ENCODE measurements at places on chromosomes 2 and 18.
A peak's percentile ranks its signal among the peaks of the same experiment; 100 is the strongest.

GRCh38 chr2:208294482-208295024 is 28.5 kb downstream of the PIKFYVE start:
- peak; percentile 62 for DNase-seq

GRCh38 chr18:77669331-77669730 is 419.7 kb downstream of the GALR1 start:
- DNase-seq, result no peak

GRCh38 chr2:80068038-80068731 is 236.4 kb downstream of the LRRTM1 start:
- no peak for DNase-seq

DNA sequence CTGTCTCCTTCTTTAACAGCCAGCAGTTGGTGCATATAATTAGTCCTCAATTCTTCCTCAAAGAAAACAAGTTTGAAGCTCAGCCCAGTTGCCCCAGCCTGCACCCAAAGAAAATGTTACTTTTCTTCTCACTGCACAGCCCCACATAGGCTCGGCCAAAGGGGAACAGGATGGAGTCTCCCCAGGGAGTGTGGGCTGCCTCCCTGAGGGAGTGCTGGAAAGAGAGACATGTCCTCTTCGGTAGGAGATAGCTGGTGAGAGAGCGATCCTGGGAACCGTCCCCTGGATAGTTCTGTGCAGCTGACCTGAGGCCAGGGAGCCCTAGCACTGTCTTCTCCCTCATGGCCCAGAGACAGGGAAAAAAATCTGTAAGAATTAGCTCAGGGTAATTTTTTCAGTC is 37.9 kb upstream of the CD207 start:
- no peak for DNase-seq

- no peak for DNase-seq
Observed at GRCh38 chr2:79327460-79327859, 167.9 kb upstream of the REG3A start.

DNA sequence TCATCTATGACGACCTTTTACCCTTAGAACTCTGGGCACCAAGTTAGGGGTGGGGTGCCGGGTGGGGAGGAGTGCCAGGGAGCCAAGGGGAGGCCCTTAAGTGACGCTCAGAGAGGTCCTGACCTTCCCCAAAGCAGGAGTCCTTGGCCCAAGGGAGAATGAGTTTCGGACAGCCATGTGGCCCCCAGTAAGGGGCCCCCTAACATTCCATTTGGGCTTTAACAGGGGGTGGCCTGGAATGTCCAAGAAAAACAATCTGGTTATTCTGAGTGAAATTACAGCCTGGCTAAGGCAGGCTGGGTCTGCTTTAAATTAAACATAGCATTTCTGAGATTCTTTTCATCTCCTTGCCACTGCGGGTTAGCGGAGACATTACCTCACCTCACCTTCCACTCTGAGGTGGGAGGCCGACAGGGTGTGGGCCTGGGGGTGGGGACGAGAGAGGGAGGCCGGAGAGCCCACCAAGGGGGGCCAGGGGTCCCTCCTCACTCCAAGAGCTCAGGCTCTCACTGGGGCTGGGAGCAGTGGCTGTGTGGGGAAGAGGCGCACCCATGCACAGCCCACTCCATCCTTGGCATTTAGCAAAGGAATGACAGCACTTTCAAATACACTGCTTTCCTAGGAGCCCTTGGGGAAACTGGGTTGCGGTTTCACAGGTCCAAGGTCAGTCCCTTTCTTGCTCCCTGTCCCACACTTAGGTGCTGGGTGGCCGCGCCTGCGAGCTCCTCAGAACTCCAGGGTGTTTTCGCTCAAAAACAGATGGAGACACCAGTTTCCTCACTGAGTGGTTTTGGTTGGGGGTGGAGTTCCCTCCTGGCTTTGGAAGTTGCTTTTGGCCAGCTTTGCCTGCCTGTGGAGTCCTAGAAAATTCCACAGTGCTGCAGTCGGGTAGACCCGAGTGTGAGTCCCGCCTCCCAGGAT is 107.4 kb downstream of the POLR1A start:
- peak; percentile 57 for DNase-seq

DNA sequence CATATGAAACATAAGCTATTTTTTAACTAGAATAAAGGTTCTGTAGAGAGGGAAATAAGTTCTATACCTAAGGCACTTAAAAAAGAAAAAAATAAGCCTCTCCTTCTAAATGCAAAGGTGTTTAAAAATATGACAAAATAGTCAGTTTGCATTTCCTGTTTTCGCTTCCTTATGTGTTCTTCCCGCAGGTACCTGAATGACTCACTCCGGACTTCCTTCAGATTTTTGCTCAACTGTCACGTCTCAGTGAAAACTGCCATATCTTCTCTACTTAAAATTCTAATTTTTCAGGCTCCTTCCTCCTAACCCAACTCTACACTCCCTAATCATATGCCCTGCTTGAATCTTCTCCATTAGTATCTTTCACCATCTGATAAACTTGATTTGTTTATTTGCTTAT is 1333.1 kb downstream of the LRP1B start:
- DNase-seq, result no peak

DNA sequence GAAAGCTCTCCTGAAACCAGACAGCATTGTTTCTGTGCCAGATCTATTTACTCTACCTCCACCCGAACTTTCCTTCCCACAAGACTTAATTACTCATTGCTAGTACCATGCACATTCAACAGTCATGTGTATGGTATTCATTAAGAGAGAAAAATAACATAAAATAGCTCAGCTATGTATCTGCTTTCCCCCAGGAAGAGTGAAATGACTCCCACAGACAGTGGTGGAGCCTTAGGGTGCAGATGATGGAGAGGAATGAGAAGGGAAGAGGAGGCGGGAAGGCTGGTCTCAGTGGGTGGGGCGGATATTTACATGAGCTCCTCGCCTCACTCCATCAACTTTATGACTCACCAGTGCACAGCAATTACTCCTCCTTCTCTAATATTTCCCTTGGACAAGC is 724.5 kb downstream of the EPHA4 start:
- no peak for DNase-seq

- no peak for DNase-seq
Observed at GRCh38 chr2:154490530-154490929, 208.0 kb upstream of the KCNJ3 start.

GRCh38 chr18:596288-596881 is 403 bp upstream of the CLUL1 start:
- DNase-seq, result peak; percentile 47

- no peak for DNase-seq
Observed at GRCh38 chr18:50091509-50092244, 103.3 kb downstream of the MYO5B start.

- no peak for DNase-seq
Observed at GRCh38 chr2:179137200-179137759, 87.3 kb upstream of the CCDC141 start.

DNA sequence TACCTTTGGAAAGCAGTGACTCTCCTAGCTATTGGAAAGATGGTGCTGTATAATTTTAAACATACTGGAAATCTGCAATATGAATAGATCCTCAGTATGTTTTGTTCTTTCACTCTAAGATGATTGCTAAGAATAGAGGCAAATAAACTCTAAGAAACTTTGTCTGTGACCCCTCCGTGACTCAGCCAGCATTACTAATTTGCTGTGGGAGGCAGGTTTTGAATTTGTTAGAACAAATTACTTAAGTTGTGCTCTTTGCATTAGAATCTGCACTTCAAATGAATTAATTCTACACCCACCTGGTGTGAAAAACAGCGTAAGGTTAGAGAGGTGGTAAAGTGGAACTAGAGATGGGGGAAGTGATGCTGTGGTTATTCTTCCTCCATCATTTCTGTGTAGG is 142.2 kb downstream of the RAPGEF4 start:
- no peak for DNase-seq

GRCh38 chr2:134089454-134089853 is 164.4 kb upstream of the MGAT5 start:
- DNase-seq, result no peak

DNA sequence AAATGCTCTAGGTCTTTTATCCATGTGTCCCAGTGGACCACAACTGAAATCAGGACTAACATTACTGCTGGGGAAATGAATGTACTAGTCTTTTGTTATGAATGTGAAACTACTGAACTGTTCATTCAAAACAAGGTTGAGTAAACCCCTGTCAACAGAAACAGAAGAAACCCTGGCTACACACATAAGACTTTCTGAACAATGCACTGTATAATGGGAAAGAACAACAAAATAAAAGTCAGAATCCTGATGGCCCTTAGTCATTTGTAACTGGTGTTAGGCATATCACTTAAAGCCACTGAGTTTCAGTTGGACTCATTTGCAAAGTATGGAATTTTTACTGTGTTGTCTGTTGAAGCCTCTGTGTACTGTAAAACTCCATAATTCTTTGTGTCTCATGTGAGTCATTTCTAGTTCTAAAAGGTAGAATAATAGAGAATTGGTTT is 77.0 kb upstream of the UBXN4 start:
- no peak for DNase-seq

GRCh38 chr2:34936089-34936488 is 1337.0 kb upstream of the FAM98A start:
- no peak for DNase-seq

GRCh38 chr2:127608061-127609030 is 37.6 kb upstream of the GPR17 start:
- no peak for DNase-seq

- peak; percentile 45 for DNase-seq
Observed at GRCh38 chr2:40220177-40220925, 231.5 kb downstream of the SLC8A1 start.

- DNase-seq, result peak; percentile 46
Observed at GRCh38 chr2:30373881-30374302, 73.2 kb upstream of the LCLAT1 start.

DNA sequence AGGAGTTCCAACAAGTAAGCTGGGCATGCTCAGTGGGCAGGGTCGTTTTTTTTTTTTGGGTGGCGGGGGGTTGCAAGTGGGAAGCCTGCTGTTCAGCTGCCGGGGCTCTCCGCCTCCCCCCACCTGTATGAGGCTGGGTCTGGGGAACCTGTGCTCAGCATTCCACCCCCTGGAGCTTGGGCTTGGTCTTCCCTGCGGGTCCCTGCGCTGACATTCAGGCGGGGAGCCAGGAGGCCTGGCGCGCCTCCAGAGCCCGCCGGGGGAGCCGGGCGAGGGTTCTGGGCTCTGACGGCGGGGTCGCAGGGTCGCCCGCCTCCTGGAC is 822 bp upstream of the GPD2 start:
- no peak for DNase-seq

GRCh38 chr2:12435430-12436222 is 281.1 kb upstream of the TRIB2 start:
- no peak for DNase-seq

GRCh38 chr2:172086241-172087206 is 1.2 kb downstream of the DLX1 start:
- DNase-seq, result no peak

DNA sequence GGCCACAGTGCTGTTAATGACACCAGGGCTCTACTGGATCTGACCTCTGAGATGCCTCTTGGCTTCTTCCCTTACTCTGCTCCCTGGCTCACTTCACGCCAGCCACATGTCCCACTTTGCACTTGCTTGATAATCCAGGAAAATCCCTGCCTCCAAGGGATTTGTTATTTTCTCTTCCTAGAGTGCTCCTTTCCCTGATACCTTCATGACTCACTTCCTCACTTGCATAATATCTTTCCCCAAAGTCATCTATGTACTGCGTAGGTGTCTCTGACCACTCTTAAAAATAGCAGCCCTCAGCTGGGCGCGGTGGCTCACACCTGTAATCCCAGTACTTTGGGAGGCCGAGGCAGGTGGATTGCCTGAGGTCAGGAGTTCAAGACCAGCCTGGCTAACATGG is 572.3 kb downstream of the PLCL1 start:
- no peak for DNase-seq

GRCh38 chr2:12764849-12765605 is 48.3 kb downstream of the TRIB2 start:
- no peak for DNase-seq

GRCh38 chr2:179141206-179141605 is 91.3 kb upstream of the CCDC141 start:
- DNase-seq, result no peak

- DNase-seq, result peak; percentile 89
Observed at GRCh38 chr2:84924173-84925106, 19.0 kb downstream of the TMSB10 start.

DNA sequence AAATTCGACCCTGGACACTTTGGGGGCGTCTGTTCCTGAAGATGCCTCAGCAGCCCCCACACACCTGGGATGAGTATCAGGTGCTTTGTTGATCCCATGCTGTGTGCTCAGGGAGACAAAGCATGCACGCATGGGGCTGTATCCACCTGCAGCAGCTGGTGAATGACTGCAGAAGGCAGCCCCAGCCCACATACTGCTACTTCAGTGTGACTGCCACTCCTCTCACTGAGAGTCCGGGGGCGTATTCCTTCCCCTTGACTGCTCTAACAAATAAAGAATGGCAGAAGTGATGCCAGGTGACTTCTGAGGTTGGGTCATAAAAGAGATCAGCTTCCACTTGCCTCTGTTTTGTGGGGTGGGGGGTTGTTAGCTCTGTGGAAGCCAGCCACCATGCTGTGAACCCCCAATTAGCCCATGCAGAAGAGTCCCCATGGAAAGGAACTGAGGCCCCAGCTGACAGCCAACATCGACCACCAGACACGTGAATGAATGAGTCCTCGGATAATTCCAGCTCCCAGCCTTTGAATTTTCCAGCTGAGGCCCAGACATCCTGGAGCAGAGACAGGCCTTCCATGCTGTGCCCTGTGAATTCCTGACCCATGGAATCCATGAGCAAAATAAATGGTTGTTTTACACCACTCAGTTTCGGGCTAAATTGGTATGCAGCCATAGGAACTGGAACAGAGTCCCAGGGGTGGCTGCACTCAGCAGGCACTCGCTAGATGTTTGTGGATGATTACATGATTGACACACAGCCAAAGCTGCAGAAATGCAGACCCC is 289.3 kb downstream of the CELF4 start:
- DNase-seq, result no peak

DNA sequence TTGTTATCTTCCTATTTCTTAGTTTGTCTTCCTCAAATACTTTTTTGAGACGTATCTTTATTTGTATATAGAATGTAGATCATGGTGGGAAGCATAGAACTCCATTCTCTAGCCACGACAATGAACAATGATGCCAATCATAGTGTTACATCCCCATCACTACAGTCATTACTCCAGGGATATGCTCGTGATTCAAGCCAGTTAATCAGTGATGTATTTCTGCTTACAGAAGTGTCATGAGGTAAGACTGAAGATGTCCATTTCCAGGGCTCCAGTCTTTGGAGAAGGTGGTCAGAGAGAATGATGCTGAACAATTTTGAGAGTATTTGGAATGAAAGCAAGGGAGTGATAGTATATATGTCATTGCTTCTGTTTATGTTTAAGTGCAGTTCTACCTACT is 777.2 kb upstream of the TMEFF2 start:
- DNase-seq, result no peak

- no peak for DNase-seq
Observed at GRCh38 chr2:61632276-61633169, 94.4 kb upstream of the XPO1 start.

- DNase-seq, result peak; percentile 37
Observed at GRCh38 chr2:121103960-121104359, 181.0 kb downstream of the TFCP2L1 start.

DNA sequence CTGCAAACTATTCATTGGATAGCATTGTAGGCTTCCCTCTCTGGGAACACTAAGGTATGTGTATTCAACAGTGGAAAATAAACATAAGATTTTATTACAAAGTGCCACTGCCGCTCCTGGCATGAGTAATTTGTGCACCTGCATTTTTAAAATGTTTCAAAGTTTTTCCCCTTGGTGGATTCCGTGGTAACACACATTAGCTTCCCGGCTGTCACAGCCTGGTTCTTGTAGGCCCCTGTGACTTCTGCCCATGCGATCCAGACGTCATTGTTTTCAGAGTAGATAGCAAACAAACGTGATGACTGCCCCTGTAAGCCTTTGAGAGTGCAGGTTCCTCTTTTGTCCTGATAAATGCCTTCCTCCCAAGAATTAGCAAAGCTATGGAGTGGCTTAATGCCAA is 421.0 kb downstream of the ZNF521 start:
- no peak for DNase-seq

Data from suppressor macrophage treated with lipopolysaccharide for 1 hour (primary cell).